ENCODE measurements at places on chromosomes 7 and 10.

- DNase-seq, result no peak
These were observed 114.0 kb downstream of the GRID1 start for GRCh38 chr10:86252556-86252955.

DNA sequence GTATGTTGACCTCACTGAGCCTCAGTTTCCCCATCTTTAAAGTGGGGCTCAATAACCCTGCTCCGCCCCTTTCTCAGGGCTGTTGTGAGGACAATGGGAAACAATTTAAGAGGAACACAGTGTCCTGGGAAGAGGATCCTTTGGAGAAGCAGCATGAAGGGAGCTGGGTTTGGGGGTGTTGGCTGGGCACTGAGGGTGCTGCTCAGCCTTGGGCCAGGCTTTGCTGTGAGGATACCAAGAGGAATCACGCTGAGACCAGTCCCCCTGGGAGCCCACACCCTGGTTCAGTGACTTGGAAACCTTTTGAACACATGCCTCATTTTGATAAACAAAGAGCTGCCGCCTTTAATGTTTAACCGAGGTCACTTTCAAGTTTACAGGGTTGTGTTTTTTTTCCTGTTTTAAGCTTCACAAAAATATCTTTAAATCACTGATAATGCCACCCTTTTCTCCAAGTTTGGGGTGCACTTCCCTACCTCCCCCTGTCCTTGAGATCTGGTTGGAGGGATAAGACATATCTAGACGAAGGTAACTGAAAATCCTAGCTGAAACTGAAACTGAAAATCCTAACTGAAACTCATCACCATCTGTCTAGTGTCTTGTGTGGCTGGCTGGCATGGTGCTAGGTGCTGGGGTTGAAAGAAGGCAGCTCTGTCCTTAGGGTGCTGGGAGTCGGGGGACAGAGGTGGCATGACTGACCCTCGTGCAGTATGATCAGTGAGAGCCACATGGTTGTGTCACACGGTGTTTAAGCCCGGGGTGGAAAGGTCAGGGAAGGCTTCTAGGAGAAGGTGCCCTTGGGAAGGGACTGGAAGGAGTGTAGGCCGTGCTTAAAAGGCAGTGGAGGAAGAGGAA is 27.7 kb downstream of the ZNF775 start:
- DNase-seq, result no peak

DNA sequence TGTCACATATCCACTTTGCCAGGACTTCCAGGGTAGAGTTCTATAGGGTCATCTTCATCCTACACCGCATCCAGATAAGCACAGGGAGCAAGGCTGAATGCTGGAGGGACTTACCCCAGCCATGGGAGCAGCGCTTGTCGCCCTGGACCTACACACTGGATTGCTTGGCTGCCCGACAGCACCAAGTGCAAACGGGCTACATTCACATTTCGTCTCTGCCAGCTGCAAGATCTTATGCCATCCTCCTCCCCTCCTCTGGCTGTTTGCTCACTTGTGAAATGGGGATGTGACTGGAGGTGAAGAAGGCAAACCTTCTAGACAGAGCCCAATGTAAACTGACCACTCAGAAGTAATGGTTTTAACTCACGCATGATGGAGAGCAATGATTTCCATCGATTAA is 1.0 kb downstream of the DDC start:
- no peak for DNase-seq

DNA sequence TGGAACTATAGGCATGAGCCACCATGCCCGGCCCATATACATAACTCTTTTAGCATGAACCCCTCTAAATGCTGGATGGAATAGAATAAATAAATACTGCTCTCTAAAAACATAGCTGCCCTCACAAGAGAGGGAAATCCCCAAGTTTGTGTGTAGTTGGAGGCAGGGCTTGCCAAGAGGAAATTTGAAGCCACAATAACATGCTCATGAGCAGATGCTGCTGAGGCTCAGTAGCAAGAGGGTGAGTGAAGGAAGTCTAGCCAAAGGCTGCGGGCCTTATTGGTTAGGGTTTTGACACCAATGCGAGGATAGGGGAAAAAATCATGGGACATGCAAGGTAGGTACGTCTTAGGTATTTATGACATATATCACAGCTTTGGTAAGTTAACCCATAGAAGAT is 17.3 kb downstream of the TPK1 start:
- DNase-seq, result no peak

DNA sequence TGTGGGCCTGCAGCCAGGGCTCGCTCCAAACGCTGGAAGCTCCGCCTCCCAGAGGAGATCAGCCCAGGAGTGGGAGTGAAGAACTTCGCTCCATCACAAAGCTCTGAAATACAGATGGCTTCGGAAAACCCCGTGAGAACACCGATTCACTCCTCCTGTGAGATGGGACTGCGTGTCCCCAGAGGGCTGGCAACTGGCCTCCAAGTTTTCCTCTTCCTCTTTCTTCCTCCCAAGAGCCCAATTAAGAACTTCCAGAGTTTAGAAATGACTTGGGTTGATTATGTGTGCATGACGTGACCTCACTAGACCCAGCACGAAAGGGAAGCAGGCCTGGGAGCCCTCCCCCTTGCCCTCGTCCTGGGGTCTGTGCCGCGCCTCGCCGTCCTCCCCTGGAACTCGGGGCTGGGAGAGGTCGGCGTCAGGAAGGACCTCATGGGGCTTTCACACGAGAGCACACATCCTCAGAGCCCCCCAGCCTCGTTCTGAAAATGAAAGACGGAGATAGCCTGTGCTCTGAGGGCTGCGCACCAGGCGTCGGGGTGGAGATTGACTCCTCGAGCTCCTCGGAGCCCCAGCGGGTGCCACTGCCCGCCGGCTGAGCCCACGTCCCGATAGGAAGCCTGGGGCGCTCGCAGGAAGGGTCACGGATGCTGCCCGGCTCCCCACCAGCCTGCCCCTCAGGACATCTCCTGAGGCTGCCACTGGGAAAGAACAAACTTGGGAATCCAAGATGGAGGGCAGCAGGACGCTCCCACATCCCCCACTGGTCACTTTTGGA is 37.8 kb downstream of the PTPRN2 start:
- DNase-seq, result no peak

Measured in stimulated activated CD8-positive, alpha-beta memory T cell treated with anti-CD3 and anti-CD28 coated beads, Interleukin-12 subunit alpha, Interleukin-12 subunit beta, amount 100 ng/mL, for 1 hour (primary cell).